MG63 (cell line): ENCODE measurements at places on chromosomes 3 and 15. TPM values are rescaled to one million over a fixed set of nuclear protein-coding genes. Genes with fewer than 3 reads are reported as not detected.

- DNase-seq, result no peak
Measured at GRCh38 chr3:114902691-114903101, 244.4 kb downstream of the ZBTB20 start.

DNA sequence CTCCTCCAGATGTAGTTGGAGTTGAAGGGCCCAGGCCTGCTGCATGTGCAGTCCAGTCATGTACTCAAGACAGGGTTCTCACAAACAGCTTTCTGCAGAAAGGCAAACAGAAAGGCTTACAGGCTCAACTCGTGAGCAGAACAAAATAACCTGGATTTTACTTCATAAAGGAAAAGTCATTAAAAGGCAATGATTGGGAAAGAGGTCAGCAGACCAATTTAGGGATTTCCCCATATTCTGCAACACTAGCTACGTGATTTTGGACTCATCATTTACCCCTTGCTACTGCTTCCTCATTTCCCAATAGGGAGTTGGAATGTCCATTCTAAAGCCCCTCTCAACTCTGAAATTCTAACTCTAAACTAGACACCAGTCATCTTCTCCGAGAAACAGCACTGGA, 18.1 kb downstream of the METTL6 start:
- no peak for DNase-seq

ITIH4 gene
- total RNA-seq, result not detected in 2 replicates

DNA sequence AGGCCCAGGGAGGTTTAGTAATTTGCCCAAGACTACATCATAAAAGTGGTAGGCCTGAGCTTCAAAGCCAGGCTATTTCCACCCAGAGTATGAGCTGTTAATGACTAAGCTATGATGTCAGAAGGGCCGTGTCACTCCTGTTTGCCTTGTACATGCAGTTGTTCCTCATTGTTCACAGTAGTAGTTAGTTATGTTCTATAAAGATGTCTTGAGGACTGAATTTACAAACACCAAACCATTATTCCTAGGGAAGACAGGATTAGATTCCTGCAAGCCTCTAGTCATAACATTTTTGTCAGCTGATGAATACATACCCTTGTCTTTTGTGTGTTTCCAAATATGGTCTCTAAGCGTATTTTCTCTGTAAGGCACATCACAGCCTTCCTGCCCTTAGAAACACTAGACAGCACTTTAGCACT, 20.9 kb upstream of the LARS2 start:
- no peak for DNase-seq

PRR23C gene
- not detected in 2 replicates for total RNA-seq

- no peak for DNase-seq
Measured at GRCh38 chr3:60316121-60316797, 935.0 kb downstream of the FHIT start.

SIDT1 gene
- not detected in 2 replicates for total RNA-seq

DNA sequence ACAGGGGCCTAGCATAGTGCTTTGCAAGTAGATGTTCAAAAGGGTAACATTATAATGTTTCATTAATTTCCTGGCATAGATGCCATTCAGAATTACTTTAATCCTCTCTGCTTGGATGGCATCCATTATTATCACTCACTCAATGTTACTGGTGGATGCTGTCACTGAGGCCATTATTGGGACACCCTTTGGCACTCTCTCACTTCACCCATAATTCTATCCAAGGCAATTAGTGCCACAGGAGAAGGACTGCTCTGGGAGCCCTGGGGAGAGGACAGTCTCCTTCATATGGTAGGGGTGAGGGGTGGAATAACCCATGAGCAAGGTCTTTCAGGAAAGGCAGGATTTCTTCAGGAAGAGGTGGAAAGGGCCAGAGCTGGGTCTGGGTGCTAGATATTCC, 28.7 kb upstream of the SLC28A1 start:
- DNase-seq, result no peak

DNA sequence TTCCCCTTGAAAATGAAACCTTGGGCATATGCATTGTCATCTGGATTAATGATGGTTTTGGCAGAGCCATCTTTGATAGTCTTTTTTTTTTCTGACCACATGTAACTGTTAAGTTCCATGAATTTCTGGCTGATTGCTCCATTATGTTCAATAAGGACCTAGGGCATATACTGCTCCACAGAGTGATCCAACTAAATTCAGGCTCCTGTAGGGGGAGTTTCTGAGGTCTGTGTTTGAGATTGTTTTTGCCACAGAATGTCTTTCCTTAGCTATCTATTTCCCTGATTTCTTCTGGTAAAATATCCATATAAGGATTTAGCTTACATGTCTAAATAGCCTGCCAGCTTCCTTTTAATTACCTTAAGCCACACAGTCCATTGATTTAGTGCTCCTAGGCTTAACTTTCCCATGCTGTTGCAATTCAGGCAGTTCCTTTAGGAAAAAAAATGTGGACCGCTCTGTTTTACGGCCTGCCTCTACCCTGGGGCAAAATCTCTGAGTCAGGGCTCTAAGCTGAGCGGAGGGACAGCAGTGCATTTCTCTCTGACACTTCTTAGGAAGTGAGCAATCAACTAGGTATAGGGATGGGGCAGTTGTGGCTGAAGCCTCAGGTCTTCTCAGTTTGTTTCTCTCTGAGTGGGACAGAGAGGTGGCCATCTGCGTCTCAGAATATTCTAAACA, 796.2 kb downstream of the NR2F2 start:
- DNase-seq, result peak; percentile 68
